ENCODE measurements at places on chromosomes 5 and 9. TPM values are rescaled to one million over a fixed set of nuclear protein-coding genes. Genes with fewer than 3 reads are reported as not detected.

The MYMK gene
- total RNA-seq: not detected

The PCDHGA9 gene
- 1.5 TPM for total RNA-seq

The LAMC3 gene
- total RNA-seq: not detected

The FCN2 gene
- total RNA-seq: not detected

The FST gene
- 85.0 TPM for total RNA-seq

The DOCK8 gene
- 0.26 TPM for total RNA-seq

The NR3C1 gene
- total RNA-seq: 41.9 TPM

The LVRN gene
- 0.38 TPM for total RNA-seq

The CTNND2 gene
- not detected for total RNA-seq

Data from bronchial epithelial cell (primary cell).